ENCODE measurements at places on chromosomes 1 and 21. TPM values are rescaled to one million over a fixed set of nuclear protein-coding genes. Genes with fewer than 3 reads are reported as not detected.
A peak's percentile ranks its signal among the peaks of the same experiment; 100 is the strongest.

DNA sequence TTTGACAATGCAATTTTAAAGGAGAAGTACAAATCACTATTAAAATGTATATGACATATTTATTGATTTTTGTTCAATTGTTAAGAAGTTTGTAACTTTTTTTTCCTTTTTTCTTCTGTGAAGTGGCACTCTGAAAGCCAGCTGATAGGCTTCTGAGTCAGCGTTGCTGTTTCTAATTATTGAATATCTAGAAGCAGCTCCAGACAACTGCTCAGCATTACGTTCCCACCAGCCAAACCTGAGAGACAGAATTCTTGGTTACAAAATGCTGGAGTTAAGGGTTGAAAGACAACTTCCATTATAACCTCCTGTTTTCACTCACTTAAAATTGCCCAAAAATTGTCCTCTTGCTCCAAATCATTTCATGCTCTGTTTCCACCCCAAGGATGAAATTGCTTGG is 31.4 kb upstream of the LMX1A start:
- no peak overlapping the region for H3K4me3 ChIP-seq
- H3K36me3 ChIP-seq, result no peaks in the 10 kb centered on the region
- H3K27ac ChIP-seq, result no peak overlapping the region

The MYCL gene
- total RNA-seq, result 1.7 TPM

DNA sequence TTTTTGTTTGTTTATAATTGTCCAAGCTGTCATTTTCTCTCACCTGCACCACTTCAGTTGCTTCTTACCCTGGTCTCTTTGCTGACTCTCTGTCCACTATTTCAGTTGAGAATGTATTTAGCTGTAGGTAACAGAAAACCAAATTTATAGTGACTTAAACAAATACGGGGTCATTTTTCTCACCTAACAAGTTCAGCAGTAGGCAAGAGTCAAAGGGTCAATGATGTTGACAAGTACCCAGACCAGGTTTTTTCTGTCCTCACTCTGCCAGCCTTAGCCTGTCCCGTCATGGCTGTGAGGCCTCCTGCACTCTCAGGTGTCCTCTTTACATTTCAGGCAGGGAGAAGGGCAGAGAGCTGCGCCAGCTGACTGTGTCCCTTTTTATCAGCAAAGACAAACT is 11.8 kb downstream of the RIIAD1 start:
- H3K4me3 ChIP-seq, result no peak overlapping the region
- no peaks in the 10 kb centered on the region for H3K4me1 ChIP-seq
- H3K27me3 ChIP-seq, result no peaks in the 10 kb centered on the region

- no peaks in the 10 kb centered on the region for H3K36me3 ChIP-seq
- H3K27ac ChIP-seq, result peak overlapping the region; percentile 76
- H3K4me3 ChIP-seq, result peak overlapping the region; percentile 78
- DNase-seq, result peak; percentile 88
These were observed 1.2 kb downstream of the S100A10 start for GRCh38 chr1:151992303-151993083.

GRCh38 chr1:195733826-195734225 is 874.4 kb downstream of the KCNT2 start:
- H3K36me3 ChIP-seq, result no peaks in the 10 kb centered on the region
- no peak for DNase-seq
- no peaks in the 10 kb centered on the region for H3K27me3 ChIP-seq
- H3K27ac ChIP-seq, result no peak overlapping the region
- H3K4me1 ChIP-seq, result no peaks in the 10 kb centered on the region

- H3K27ac ChIP-seq, result peak overlapping the region; percentile 42
- peaks cover 25% of the 10 kb centered on the region for H3K4me1 ChIP-seq
These were observed 4.6 kb downstream of the PNRC2 start for GRCh38 chr1:23964235-23964668.

GRCh38 chr1:92538413-92539061 is 51.8 kb upstream of the GFI1 start:
- H3K4me3 ChIP-seq, result no peak overlapping the region
- no peaks in the 10 kb centered on the region for H3K36me3 ChIP-seq
- no peaks in the 10 kb centered on the region for H3K4me1 ChIP-seq
- no peaks in the 10 kb centered on the region for H3K27me3 ChIP-seq
- H3K27ac ChIP-seq, result no peak overlapping the region
- no peak for DNase-seq

DNA sequence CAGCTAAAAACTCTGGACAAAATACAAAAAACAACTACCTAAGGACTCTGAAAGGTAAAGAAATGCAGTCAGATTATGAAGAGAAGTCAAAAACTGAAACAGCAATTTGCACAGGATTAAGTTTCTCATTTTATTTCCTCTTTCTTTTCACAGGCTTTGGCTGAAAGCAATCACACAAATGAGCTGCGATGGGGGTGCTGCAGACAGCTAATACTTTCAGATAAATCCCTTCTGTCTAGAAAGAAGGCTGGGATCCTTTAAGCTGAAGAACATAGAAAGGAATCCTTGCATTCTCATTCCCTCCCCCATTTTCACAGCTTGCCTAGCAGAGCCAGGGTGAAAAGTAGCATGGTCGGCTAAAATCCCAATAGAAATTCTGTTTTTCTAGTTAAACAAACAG is 32.0 kb upstream of the PRDX6 start:
- no peaks in the 10 kb centered on the region for H3K4me1 ChIP-seq
- no peak for DNase-seq
- no peaks in the 10 kb centered on the region for H3K36me3 ChIP-seq

- peaks cover 26% of the 10 kb centered on the region for H3K36me3 ChIP-seq
- H3K27ac ChIP-seq, result peak overlapping the region; percentile 80
- peaks cover 40% of the 10 kb centered on the region for H3K4me1 ChIP-seq
These were observed 5.9 kb downstream of the LMO4 start for GRCh38 chr1:87334351-87335174.

The USP16 gene
- 26.3 TPM for total RNA-seq

GRCh38 chr1:216528816-216529215 is 105.6 kb upstream of the USH2A start:
- H3K27me3 ChIP-seq, result no peaks in the 10 kb centered on the region
- no peaks in the 10 kb centered on the region for H3K36me3 ChIP-seq
- H3K4me1 ChIP-seq, result peaks cover 5% of the 10 kb centered on the region
- no peak for DNase-seq
- H3K27ac ChIP-seq, result no peak overlapping the region
- no peak overlapping the region for H3K4me3 ChIP-seq

- peaks cover 21% of the 10 kb centered on the region for H3K4me1 ChIP-seq
- no peaks in the 10 kb centered on the region for H3K27me3 ChIP-seq
- DNase-seq, result no peak
- peak overlapping the region; percentile 84 for H3K27ac ChIP-seq
- peaks cover 6% of the 10 kb centered on the region for H3K36me3 ChIP-seq
These were observed 1.2 kb downstream of the MTF2 start for GRCh38 chr1:93080179-93080823.

GRCh38 chr21:17185674-17186073 is 327.2 kb upstream of the CXADR start:
- no peaks in the 10 kb centered on the region for H3K4me1 ChIP-seq
- no peak overlapping the region for H3K27ac ChIP-seq
- no peaks in the 10 kb centered on the region for H3K36me3 ChIP-seq
- no peaks in the 10 kb centered on the region for H3K27me3 ChIP-seq

DNA sequence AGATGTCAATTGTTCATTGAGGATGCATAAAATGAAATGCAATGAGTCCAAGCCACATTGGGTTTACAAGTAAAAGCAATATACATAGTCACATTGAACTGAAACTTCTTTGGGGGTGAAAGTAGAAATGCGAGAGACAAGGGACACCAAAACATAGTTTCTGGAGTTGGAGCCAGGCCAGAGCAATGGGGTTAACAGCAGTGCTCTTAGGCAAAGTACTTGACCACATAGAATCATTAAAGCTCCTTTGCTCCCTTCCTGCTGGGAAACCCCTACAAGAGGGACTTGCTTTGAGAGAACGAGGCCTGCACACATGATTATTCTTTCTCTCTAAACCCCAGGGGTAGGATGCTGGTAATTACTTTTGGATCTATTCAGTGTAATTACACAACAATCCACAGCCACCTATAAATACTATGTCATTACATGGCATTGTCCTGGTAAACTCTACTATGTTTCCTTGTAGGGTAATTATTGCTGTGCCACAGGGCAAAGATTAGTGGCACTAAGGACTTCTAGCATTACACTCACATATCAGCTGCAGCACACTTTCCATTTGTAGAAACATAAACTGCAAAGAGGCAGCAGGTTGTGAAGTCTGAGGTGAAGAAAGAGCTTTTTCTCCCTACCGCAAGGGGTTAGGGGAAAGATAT is 421.6 kb upstream of the PBX1 start:
- no peaks in the 10 kb centered on the region for H3K27me3 ChIP-seq
- H3K27ac ChIP-seq, result no peak overlapping the region
- no peaks in the 10 kb centered on the region for H3K4me1 ChIP-seq
- no peak overlapping the region for H3K4me3 ChIP-seq
- DNase-seq, result no peak
- no peaks in the 10 kb centered on the region for H3K36me3 ChIP-seq

The OPTC gene
- total RNA-seq, result not detected

The KLF17 gene
- not detected for total RNA-seq

DNA sequence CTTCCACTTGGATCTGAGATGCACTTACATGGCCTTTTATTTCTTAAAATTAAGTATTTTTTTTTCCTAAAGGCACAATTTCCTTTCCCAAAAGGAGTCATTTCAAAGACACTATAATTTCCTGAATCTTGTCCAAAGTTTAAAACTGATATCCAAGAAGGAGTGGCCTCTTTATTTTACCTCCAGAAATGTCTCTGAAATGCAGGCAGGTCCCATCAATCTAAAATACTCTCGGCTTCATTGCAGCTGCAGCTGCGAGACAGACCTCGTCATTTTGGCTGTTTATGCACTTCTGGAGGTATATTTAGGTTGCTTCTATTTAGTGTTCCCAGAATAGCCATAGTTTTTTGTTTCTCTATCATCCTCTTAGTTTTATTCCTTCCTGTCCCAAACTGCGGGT is 172.7 kb upstream of the COA6 start:
- H3K27ac ChIP-seq, result no peak overlapping the region
- no peak overlapping the region for H3K4me3 ChIP-seq
- DNase-seq, result no peak
- no peaks in the 10 kb centered on the region for H3K36me3 ChIP-seq

- no peak for DNase-seq
- H3K4me3 ChIP-seq, result no peak overlapping the region
- no peaks in the 10 kb centered on the region for H3K36me3 ChIP-seq
- no peaks in the 10 kb centered on the region for H3K27me3 ChIP-seq
These were observed 318.9 kb downstream of the ZNF326 start for GRCh38 chr1:90313778-90314177.

The ETV3L gene
- not detected for total RNA-seq

The KRTAP19-3 gene
- 0.64 TPM for total RNA-seq

The OR2W3 gene
- total RNA-seq, result 0.57 TPM

DNA sequence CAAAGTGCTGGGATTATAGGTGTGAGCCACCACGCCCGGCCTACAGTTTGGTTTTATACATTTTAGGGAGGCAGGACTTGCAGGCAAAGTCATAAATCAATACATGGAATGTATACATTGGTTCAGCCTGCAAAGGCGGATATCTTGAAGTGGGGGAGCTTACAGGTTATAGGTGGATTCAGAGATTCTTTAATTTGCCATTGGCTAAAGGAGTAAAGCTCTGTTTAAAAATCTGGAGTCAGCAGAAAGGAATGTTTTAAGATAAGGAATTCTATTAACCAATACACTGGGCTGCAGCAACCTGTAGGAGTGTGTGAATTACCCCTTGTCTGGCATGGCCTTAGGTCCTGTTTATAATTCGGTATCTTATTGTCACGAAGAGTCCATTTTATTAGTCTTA is 57.6 kb downstream of the OPTC start:
- no peak for DNase-seq
- peaks cover 14% of the 10 kb centered on the region for H3K4me1 ChIP-seq
- no peak overlapping the region for H3K4me3 ChIP-seq
- no peaks in the 10 kb centered on the region for H3K27me3 ChIP-seq
- no peak overlapping the region for H3K27ac ChIP-seq
- H3K36me3 ChIP-seq, result no peaks in the 10 kb centered on the region

The ST7L gene
- 12.8 TPM for total RNA-seq

DNA sequence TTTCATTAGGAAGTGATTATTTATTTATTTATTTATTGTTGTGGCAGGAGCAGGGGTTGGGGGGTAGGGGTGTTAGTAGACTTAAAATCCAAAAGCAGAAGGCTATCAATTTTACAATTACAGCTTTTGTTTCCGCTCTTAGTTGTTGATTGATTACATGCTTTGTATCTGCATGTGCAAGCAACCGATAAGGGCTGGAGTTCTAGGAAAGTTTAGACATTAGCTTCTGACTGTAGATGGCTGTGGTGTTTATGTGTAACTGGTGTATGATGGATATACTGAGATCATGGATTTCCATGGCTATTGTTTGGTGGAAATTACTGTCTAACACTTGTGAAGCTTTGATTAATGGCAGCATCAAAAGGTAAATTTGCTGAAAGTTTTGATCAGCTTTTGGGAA is 2.8 kb downstream of the ST6GALNAC5 start:
- no peak for DNase-seq
- H3K27me3 ChIP-seq, result no peaks in the 10 kb centered on the region
- no peaks in the 10 kb centered on the region for H3K36me3 ChIP-seq
- peaks cover 9% of the 10 kb centered on the region for H3K4me1 ChIP-seq
- no peak overlapping the region for H3K4me3 ChIP-seq

The OVAAL gene
- total RNA-seq, result not detected

- no peaks in the 10 kb centered on the region for H3K36me3 ChIP-seq
- H3K27ac ChIP-seq, result no peak overlapping the region
- DNase-seq, result no peak
- no peak overlapping the region for H3K4me3 ChIP-seq
These were observed 169.5 kb upstream of the DPYD start for GRCh38 chr1:98090351-98090750.

The NMNAT2 gene
- 0.43 TPM for total RNA-seq

- no peak overlapping the region for H3K4me3 ChIP-seq
- H3K27me3 ChIP-seq, result no peaks in the 10 kb centered on the region
- peak overlapping the region; percentile 60 for H3K27ac ChIP-seq
- peaks cover 43% of the 10 kb centered on the region for H3K4me1 ChIP-seq
These were observed 4.7 kb downstream of the SELENBP1 start for GRCh38 chr1:151367658-151368392.

The WNT9A gene
- 49.7 TPM for total RNA-seq

GRCh38 chr21:38343691-38344090 is 86.9 kb downstream of the KCNJ15 start:
- H3K27me3 ChIP-seq, result no peaks in the 10 kb centered on the region
- no peaks in the 10 kb centered on the region for H3K36me3 ChIP-seq
- H3K27ac ChIP-seq, result no peak overlapping the region
- no peak overlapping the region for H3K4me3 ChIP-seq

The CFAP126 gene
- total RNA-seq, result not detected

GRCh38 chr1:96782856-96783255 is 61.3 kb downstream of the PTBP2 start:
- DNase-seq, result no peak
- no peaks in the 10 kb centered on the region for H3K4me1 ChIP-seq
- H3K4me3 ChIP-seq, result no peak overlapping the region
- no peaks in the 10 kb centered on the region for H3K27me3 ChIP-seq
- H3K36me3 ChIP-seq, result peaks cover 3% of the 10 kb centered on the region

Measured in psoas muscle (tissue), 8 donors.